Gastrocnemius medialis (tissue), 4 donors: ENCODE measurements at places on chromosomes 12 and 14. TPM values are rescaled to one million over a fixed set of nuclear protein-coding genes. Genes with fewer than 3 reads are reported as not detected.

Gene PTPN6
- total RNA-seq: 7.6 TPM

Gene CLEC7A
- total RNA-seq: 3.0 TPM

Gene TSHR
- not detected for total RNA-seq

Gene ADCY4
- total RNA-seq: 16.6 TPM

- no peak for DNase-seq
Measured at GRCh38 chr12:92010853-92011701, 134.6 kb downstream of the BTG1 start.

GRCh38 chr14:104967386-104968152, 10.6 kb downstream of the AHNAK2 start:
- DNase-seq: no peak
